ENCODE measurements at places on chromosomes 11 and 22. TPM values are rescaled to one million over a fixed set of nuclear protein-coding genes. Genes with fewer than 3 reads are reported as not detected.

The MUC5AC gene
- not detected for total RNA-seq

The SLC22A12 gene
- total RNA-seq, result not detected

The SLC7A4 gene
- total RNA-seq, result 0.11 TPM

The OOSP2 gene
- not detected for total RNA-seq

The OR51Q1 gene
- total RNA-seq, result not detected

The TRIM49 gene
- not detected for total RNA-seq

The RTN4R gene
- total RNA-seq, result 19.3 TPM

The C1QTNF5 gene
- total RNA-seq, result not detected

The PATE4 gene
- total RNA-seq, result not detected

The EXPH5 gene
- 15.0 TPM for total RNA-seq

The CBLIF gene
- not detected for total RNA-seq

The ANO9 gene
- total RNA-seq, result 26.0 TPM

The PRDM10 gene
- 6.5 TPM for total RNA-seq

The KRTAP5-8 gene
- total RNA-seq, result not detected

The ARHGEF17 gene
- 9.7 TPM for total RNA-seq

The ART5 gene
- not detected for total RNA-seq

The TRIM48 gene
- total RNA-seq, result not detected

The DERL3 gene
- 1.9 TPM for total RNA-seq
